Activated CD4-positive, alpha-beta T cell treated with anti-CD3 and anti-CD28 coated beads, Interleukin-2, amount 10 ng/mL, durations not matched to agents 24 days and 14 days (primary cell): ENCODE measurements at places on chromosomes 2 and 18.

- no peak for DNase-seq
These were observed 188.4 kb downstream of the KCNS3 start for GRCh38 chr2:18066894-18067293.

- DNase-seq = no peak
These were observed 3.9 kb upstream of the MLPH start for GRCh38 chr2:237483018-237483731.

GRCh38 chr18:57959278-57959677 lies 84.7 kb upstream of the NEDD4L start:
- no peak for DNase-seq

- no peak for DNase-seq
These were observed 20.2 kb upstream of the ADAM23 start for GRCh38 chr2:206423147-206423546.

GRCh38 chr2:20414806-20415205 lies 32.1 kb upstream of the RHOB start:
- DNase-seq = no peak

DNA sequence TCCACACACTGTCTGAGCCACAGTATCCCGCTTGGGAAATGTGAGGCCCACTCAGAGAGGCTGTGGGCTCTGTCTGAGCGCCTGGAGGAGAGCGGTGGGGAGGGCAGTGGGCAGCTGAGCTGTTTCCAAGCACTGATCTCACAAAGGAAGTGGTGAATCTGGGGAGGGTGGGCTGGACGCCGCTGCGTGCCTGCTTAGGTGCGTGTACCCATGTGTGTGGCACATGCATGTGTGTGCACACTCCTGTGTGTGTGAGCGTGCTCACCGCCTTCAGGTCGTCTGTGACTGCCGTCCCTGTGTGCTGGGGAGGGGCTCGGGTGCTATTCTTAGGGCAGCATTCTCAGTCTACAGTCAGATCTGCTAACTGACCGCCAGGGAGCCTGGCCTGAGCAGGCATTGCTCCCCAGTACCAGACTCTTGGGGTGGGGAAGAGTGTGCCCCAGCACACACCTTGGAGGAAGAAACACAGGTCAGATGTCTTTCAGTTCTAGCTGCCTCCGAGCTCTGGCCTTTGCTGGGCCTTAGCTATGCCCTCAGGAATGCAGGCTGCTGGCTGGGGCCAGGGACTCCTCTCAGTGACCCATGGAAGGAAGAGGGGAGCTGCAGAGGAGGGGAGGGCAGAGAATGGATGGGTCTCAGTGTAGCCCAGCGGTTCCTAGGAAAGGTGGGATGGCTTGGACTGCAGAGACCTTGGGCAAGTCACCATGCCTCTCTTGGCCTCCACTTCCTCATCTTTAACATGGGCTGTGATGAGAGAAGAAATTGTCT lies 31.4 kb downstream of the KCNIP3 start:
- DNase-seq = no peak

GRCh38 chr2:207423886-207424285 lies 105.9 kb upstream of the CREB1 start:
- peak; percentile 85 for DNase-seq

DNA sequence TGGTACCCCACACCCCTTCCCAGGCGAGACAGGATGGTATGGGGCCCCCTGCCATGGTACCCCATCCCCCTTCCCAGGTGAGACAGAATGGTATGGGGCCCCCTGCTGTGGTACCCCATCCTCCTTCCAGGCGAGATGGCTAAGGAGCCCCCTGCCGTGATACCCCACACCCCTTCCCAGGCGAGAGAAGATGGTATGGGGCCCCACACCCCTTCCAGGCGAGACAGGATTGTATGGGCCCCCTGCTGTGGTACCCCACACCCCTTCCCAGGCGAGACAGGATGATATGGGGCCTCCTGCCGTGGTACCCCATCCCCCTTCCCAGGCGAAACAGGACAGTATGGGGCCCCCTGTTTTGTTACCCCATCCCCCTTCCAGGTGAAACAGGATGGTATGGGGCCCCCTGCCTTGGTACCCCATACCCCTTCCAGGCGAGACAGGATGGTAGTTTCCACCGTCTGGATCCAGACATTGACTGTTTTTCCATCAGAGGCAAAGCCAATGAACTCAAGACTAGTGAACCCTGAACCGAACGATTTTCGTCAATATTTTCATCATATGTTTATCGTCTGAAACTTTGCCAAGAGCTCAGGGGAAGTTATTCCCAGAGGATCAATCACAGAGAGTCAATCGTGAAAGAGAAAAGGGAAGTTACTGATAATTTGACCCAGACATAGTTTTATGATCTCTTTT lies 75.0 kb downstream of the MYCN start:
- no peak for DNase-seq

- DNase-seq = no peak
These were observed 1459.8 kb upstream of the ACVR2A start for GRCh38 chr2:146385031-146385430.

DNA sequence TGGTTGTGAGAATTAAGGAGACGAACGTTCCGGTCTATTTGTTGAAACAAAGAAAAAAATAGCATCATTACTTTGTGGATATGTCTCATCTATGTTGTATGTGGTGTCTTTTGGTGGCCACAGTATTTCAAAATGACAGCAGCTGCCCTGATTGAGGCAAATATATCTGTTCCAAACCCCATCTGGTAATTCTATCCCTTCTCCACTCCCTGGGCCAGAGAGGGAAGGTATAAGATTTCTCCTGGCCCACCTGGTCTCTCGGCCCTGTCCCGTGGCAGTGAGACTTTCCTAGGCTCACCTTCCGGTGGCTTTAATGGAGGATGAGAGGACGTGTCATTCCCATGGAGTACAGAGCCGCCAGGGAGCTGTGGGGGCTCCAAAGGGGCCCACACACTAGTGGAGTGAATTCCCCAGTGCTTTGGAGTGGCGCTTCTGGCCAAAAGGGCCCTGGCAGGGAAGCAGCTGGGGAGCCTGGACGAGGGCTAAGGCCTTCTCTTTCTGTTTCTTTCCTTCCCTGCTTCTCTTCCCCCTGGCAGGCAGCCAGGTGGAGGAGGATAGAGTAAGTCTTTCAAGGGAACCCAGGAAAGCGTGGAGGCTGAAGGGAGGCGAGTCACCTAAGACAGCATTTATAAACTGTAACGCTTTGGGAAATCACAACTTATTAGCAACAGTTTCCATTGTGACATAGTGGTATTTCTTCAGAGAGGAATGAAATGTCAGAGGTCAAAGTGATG lies 5.6 kb downstream of the FOSL2 start:
- DNase-seq = no peak

GRCh38 chr2:127017548-127017947 lies 89.4 kb downstream of the BIN1 start:
- no peak for DNase-seq

GRCh38 chr2:235086481-235087184 lies 134.8 kb downstream of the SH3BP4 start:
- DNase-seq = no peak

DNA sequence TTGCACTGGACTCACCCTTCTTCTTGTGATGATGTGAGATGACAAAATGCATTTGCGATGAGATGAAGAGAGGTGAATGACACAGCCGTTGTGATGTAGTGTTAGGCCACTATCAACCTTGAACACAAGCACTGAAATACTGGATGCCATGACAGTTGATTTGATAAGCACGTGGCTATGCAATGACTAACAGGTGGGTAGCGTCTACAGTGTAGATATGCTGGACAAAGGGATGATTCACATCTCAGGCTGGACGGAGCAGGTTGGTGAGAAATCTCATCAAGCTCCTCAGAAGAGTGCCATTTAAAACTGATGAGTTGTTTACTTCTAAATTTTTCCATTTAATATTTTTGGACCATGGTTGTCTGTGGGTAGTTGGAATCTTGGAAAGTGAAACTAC lies 375.8 kb upstream of the LYPD1 start:
- no peak for DNase-seq

DNA sequence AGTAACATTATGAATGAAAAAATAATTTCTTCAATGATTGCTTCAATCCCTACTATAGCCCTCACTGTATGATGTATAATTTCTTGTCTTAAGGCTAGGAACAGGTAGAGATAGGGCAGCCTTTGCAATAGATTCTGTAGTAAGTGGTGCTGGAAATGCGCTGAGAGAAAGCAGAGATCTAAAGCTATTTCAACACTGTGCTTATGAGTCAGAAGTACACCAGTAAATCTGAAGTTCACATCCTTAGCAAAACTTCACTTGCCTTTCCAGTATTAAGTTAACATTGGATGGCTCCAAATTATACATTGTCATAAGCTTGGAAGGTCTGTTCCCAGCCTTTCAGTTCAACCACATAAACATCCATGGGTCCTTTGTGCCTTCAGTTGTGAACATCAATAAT lies 178.2 kb upstream of the EPHA4 start:
- DNase-seq = peak; percentile 6

DNA sequence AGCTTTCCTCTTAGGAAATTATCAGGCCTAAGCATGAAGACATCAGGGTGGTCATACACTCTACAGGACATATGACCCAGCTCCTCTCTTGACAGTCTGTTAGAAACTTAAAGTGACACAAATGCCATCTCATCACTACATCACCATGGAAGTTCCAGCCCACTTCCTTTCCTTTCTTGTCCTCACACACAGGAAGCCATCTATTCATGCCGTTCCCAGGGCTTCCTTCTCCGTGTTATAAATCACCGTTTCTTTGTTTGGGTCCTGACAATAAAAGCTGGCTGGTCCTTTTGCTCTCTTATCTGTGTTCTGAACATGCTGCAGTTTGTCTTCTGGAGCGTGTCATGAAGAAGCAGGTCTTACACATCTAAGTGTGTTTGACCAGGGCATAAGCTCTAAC lies 692.1 kb upstream of the CELF4 start:
- no peak for DNase-seq

DNA sequence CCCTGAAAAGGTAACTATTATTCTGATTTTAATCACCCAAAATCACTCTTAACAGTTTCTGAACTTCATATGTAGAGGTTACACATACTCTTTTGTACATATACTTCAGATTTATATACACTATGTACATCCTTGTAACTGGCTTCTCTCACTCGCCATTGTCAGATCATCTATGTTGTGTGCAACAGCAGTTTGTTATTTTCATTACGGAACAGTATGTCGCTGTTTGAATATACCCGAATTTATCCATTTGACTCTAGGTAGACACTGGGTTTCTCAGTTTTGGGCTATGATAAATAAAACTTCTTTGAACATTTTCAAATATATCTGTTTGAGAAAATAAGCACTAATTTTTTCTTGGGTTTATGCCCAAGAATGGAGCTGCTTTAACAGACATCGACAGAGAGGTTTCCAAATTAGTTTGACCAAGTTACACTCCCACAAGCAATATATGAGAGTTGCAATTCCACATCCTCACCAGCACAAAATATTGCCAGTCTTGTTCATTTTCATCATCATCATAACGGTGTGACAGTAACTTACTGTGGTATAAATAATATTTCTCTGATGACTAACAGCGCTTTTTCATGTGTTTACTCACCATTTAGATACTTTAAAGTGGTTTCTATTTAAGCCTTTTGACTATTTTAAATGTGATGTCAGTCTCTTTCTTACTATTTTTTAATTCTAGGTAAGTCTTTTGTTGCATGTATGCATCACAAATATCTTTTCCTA lies 80.9 kb downstream of the SMC6 start:
- DNase-seq = no peak

- no peak for DNase-seq
These were observed 329.4 kb downstream of the DLGAP1 start for GRCh38 chr18:4125627-4126230.

GRCh38 chr2:180670302-180671003 lies 310.0 kb upstream of the UBE2E3 start:
- no peak for DNase-seq
